ENCODE measurements at places on chromosomes 4 and X.
A peak's percentile ranks its signal among the peaks of the same experiment; 100 is the strongest.

- no peak for DNase-seq
Observed at GRCh38 chr4:79042079-79042674, 102.9 kb upstream of the PAQR3 start.

GRCh38 chr4:128390475-128390996 lies 102.9 kb upstream of the PGRMC2 start:
- no peak for DNase-seq

DNA sequence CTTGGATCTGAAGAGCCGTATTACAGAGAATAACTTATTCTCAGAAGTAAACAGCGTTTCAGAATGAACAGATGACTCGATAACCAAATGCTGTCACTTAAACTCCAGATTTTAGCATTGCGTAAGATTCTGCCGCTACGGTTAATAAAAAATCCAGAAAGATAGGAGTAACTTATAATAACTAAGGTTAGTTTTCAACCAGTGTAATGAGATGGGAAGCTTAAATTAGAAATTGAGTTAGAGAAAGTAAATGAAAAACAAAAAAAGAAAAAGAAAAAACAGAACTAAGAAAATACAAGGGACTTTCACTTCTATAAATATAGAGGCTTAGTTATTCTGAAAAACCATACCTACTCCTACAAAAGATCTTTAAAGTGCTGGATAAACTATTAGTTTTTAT lies 13.1 kb upstream of the PARM1 start:
- DNase-seq, result no peak

DNA sequence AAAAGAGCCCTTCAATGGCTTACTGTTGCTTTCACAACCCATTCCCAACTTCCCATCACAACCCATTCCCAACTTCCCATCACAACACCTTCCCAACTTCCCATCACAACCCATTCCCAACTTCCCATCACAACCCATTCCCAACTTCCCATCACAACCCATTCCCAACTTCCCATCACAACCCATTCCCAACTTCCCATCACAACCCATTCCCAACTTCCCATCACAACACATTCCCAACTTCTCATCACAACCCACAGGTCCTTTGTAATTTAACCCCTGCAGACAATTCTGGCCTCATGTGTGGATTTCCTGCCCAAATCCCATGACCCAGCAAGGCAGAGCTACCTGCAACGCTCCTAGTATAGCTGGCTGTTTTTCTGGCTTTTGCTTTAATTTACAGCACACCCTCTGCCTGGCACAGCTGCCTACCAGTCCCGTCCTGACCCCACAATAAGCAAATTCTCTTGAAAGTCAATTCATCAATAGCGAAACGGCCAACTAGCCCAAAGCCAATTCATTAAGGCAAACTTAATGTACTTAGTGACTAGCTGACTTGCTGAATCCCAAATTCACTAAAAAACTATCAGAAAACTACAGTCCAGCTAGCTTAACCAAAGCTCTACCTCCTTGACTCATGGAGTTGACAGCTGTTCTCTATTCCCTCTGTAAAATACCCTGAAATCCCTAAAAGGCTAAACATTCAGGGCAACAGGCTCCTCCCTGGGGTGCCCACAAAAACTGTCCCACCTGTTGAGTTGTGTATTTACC lies 75.6 kb downstream of the AFAP1 start:
- peak; percentile 21 for DNase-seq

GRCh38 chr4:149972407-149972806 lies 105.8 kb upstream of the DCLK2 start:
- DNase-seq, result no peak
